Breast epithelium (tissue), 4 donors: ENCODE measurements at places on chromosomes 4 and X. TPM values are rescaled to one million over a fixed set of nuclear protein-coding genes. Genes with fewer than 3 reads are reported as not detected.
A peak's percentile ranks its signal among the peaks of the same experiment; 100 is the strongest.

GRCh38 chr4:154014407-154015321 is 225.8 kb upstream of the SFRP2 start:
- DNase-seq, result no peak

DNA sequence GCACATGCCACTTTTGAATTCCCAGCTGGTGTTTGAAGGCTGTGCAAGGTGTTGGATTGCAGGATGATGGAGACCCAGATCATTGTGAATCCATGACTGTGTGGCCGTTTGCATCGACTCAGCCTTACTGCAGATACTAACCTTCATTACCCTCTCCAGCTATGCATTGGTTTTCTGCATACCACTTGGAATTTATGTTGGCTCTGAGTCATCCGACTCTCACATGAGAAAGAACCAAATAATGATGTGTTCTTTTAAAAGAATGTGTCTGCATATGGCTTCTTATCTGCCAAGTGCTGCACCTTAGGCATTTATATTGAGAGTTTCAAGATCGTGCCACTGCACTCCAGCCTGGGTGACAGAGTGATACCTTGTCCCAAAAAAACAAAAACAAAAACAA is 106.7 kb upstream of the PRKX start:
- DNase-seq, result no peak

- no peak for DNase-seq
These were observed 118.5 kb upstream of the PABPC4L start for GRCh38 chr4:134320048-134320447.

GRCh38 chr4:170388255-170388654 is 298.5 kb upstream of the AADAT start:
- DNase-seq, result no peak

DNA sequence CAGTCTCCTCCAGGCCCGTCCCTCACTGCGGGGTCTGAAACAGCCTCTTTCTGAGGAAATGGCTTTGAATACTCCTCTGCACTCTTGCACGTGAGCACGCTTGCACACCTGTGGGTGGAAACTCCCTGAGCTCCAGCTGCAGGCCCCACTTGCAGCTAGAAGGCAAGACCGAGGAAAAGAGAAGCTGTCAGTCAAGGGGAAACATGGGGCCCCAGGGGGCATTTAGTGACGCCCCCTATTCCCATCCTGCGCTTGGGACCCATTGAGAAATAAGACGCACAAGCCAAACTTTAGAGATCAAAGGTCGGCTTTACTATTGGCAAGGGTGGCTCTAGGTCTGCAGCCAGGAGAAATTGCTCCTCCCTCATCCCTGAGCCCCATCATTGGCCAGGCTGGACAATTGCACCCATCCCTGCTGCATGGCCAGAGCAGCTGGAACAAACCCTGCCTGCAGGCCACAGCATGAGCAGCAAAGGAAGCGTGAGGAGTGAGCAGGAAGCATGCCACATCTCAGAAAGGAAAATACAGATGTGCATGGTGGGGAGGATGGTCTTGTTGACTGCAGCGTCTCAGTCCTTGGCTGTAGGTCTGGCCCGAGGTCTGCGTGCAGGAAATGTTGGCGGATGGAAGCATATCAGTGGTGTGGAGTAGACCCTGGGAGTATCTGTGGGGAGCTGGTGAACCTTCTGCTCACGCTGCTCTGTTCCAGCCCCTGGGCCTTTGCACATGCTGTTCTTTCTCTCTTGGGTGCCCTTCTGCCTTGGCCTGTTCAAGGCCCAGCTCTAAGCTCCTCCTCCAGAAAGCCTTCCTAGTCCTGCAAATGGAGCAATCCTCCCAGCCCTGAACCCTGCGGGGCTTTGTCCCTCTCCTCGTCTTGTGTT is 93.9 kb downstream of the PSAPL1 start:
- no peak for DNase-seq

DNA sequence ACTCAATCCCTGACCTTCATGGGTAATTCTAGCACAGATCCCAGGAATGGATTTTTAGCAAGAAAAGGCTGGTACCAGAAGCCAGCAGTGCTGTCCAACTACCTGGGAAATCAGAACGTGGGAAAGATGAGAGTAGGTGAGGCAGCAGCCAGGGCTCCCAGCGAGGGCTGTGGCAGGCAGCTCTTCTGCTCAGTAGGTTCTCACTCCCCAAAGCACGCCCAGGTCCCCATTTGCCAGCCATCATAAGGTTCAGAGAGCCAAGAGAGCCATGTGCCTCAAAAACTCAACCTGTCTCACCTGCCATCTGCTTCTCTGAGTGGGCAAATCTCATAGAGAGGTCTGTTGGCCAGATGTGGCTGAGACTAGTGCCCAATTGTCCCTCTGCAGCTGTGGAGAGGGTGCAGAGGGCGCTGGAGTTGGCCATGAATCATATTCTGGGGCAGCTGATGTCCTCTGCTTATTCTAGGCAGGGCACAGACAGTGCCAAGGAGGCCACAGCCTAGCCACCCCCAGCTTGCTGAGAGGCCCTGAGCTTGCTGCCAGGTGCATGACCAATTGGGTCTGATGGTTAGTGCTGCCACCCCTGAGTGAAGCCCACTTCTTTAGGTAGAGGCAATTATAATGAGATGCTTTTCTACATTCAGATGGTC is 81.7 kb upstream of the GATB start:
- DNase-seq, result no peak

DNA sequence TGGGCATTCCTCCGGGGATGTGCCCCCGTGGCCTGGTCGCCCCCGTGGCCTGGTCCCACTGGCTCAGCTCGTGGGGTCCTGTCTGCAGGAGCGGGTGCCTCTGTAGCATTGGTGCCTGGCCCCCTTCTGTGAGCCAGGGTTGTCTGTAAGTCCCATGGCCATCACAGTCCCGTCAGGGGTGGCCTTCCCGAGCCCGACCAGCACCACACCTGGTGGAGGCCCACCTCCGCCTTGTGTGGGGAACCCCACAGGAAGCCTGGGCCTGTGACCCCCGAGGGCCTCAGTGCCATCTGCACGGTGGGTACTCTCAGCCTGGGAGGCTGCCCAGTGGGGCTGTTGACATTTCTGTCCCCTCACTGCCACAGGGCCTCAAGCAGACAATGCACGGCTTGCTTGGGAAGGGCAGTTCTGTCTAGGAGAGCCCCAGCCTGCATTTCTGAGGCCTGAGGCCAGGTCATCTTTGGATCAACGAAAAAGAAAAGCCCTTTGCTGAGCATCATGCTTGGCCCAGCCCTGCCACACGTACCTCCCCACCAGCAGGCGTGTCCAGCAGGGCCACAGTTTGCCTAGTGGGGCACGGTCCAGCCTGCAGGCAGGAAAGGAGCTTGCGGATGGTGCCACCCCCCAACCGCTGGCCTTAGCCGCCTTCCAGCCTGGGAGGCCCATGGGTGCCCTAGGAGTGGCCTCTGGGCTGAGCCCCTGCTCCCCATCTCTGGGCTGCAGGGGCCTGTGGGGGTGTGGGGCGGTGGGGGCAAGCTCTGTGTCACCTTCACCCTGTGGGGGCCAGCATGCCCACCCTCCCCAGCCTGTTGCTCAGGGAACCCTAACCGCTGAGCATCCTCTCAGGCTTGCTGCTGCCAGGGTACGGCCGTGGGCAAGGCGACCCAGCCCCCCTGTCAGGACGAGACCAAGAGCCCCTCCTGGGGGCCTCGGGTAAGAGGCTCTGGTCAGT is 23.2 kb downstream of the NKX1-1 start:
- peak; percentile 45 for DNase-seq

DNA sequence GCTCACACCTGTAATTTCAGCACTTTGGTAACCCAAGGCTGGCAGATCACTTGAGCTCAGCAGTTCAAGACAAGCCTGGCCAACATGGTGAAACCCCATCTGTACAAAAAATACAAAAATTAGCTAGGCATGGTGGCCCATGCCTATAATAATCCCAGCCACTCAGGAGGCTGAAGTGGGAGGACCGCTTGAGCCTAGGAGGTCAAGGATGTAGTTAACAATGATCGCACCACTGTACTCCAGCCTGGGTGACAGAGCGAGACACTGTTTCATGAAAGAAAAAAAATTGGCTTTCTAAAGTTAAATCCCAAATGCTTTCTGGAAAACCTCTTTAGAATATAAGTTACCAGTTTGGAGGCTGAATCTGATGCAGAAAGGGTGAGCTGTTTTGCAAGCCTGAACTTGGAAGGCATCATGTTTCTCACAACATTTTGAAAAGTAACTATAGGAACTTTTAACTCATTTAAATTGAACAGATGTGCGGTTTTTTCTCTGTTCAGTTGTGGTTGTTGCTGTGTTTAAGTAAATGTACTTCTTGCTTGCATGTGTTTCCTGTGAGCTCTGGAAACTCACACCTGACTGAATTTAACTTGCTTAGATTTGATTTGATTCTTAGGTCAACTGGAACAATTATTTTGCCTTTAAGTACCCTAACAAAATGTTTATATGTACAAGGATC is 39.8 kb upstream of the TMEM131L start:
- DNase-seq, result no peak

- no peak for DNase-seq
These were observed 33.2 kb downstream of the NPY2R start for GRCh38 chr4:155241664-155242063.

DNA sequence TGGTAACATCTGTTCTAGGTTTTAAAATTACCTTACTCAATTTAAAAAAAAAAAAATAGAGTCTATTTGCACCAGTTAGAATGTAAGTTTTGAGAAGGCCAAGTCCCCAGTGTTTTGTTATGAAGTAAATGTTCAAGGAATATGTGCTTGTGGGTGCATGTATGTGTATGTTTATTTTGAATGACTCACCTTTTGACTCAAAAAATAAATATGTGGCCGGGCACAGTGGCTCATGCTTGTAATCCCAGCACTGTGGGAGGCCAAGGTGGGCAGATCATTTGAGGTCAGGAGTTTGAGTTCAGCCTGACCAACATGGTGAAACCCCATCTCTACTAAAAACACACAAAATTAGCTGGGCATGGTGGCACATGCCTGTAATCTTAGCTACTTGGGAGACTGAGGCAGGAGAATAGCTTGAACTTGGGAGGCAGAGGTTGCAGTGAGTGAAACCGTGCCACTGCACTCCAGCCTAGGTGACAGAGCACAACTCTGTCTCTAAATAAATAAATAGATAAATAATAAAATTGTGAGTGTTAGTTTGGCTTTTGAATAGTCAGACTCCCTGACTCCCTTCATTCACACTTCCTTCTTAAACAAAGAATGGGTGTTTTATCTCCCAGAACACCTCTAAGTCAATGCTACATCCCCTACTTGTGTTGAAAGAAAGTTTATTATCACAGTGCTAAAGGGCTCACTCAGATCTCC is 511.3 kb upstream of the PCDH7 start:
- no peak for DNase-seq

DNA sequence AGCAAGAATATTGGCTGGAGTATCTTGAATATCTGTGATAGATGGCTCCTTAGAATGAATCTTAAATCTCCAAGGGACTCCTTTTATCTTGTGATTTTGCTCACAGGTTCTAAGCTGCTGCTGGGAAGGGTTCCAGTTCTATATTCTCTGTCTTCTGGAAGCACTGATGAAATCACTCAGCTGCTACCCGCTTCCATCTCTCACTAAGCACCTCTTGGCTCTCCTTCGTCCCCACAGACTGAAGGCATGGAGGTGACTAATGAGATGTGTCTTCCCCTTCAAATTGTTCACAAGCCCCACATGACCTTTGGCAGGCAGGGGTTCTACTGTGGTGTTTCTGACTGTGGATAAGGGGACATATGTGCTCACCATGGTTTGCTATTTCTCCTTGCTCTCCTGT is 75.9 kb downstream of the C4orf51 start:
- no peak for DNase-seq

DNA sequence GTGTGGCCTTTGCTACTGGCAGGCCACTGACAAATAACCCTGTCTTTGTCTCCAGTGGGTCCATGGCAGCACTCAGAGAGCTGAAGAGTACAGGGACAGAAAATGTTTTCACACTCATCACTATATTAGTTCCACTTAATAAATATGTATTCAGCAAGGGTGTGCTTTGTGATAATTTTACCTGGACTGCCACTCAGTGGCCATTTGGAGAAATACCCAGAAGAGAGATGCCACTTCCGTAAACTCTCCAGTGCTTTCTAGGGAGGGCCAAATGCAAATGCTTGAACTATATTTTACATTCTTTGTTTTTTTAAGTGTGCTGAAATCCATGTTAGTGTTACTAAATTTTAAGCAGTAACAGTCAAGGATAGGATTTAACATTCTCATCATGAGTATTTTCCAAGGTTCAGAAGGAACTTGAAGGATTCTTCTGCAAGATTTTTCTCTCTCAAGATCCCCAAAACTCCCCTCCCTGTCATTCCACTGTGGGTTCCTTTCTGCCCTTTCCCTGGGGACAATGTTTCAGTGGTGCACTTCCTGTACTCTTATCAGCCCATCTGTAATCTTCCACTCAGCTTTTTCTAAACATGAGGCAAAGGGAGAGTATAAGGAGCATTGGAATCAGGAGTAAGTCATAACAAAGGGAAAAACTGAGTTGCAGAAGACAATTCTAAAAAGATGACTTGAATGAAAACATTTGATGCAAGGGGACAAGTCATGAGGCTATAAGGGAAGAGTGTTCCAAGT is 46.0 kb downstream of the TFDP3 start:
- DNase-seq, result no peak

- no peak for DNase-seq
These were observed 8.3 kb upstream of the BCOR start for GRCh38 chrX:40105835-40106675.

GRCh38 chr4:54225598-54226403 is 3.3 kb upstream of the PDGFRA start:
- no peak for DNase-seq

- DNase-seq, result no peak
These were observed 77.5 kb downstream of the RLIM start for GRCh38 chrX:74536832-74537371.

DNA sequence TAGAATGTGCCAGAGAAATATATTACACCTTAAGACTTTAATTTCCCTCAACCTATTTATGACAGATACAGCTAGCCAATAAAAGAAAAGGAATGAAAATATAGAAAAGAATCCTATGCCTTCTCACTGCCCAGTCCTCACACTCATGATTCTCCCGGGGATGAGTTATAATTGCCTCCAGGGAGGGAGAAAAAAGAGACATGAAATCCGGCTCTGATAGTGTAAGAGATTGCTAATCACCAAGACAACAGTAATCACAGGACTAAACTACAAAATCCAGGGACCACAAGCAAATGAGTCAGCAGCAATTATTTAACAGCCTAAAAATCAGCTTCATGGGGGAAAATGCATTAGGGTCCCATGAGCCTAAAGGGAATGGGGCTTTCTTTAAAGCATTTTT is 95.9 kb upstream of the DUSP21 start:
- no peak for DNase-seq

DNA sequence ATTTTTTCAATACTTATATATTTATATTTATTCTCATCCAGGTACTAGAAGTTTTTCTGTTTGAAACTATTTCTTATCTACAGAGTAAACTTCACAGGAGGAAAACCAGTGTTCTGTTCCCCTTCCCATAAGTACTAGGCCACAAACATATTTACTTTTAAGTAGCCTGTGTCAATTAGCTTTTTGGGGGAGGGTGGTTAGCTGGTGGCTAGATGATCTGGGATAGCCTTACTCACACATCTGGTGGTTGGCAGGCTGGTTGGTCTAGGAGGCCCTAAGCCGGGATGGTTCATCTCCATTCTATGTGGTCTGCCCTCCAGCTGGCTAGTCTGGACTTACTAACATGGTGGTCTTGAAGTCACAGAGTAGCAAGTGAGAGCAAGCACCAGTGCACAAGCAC is 6.2 kb downstream of the JADE3 start:
- DNase-seq, result no peak

SPARCL1 gene
- total RNA-seq, result 368 TPM

GPRIN3 gene
- 13.2 TPM for total RNA-seq

RAB33A gene
- total RNA-seq, result 1.6 TPM

CACNA1F gene
- total RNA-seq, result 0.48 TPM

DRD5 gene
- total RNA-seq, result not detected
